ENCODE measurements at places on chromosomes 6 and 20.

- DNase-seq: no peak
These were observed 16.9 kb upstream of the UBE2V1 start for GRCh38 chr20:50129662-50130355.

GRCh38 chr6:168721571-168721970 is 280.6 kb downstream of the SMOC2 start:
- DNase-seq: no peak

DNA sequence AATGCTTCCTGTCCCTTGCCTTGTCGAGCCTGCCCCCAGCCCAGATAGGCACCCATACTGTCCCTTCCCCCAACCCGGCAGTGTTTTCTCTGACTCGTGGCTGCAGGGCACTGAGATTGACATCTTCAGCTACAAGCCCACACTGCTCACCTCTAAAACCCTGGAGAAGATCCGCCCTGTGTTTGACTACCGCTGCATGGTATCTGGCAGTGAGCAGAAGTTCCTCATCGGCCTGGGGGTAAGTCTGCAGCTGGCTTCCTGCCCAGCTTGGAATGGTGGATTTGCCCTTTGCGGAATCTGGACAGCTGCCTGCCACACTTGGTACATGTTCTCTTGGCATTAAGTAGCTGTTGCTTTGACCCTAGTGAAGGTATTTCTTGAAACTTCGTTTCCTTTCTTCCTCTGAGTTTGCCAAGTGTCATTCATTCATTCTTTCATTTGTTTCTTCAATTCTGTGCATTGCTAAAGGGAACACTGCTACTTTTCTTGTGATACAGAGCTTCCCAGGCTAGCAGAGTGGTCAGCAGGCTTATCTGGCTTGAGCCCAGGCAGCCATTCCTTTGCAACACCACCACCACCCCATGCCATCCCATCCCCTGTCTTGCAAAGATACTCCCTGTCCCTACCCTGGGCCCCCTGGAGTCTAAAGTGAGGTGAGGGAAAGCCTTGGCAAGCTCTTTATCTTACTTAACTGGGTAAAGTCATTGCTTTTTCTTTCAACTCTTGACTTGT is 26.2 kb downstream of the CCDC167 start:
- DNase-seq: no peak

DNA sequence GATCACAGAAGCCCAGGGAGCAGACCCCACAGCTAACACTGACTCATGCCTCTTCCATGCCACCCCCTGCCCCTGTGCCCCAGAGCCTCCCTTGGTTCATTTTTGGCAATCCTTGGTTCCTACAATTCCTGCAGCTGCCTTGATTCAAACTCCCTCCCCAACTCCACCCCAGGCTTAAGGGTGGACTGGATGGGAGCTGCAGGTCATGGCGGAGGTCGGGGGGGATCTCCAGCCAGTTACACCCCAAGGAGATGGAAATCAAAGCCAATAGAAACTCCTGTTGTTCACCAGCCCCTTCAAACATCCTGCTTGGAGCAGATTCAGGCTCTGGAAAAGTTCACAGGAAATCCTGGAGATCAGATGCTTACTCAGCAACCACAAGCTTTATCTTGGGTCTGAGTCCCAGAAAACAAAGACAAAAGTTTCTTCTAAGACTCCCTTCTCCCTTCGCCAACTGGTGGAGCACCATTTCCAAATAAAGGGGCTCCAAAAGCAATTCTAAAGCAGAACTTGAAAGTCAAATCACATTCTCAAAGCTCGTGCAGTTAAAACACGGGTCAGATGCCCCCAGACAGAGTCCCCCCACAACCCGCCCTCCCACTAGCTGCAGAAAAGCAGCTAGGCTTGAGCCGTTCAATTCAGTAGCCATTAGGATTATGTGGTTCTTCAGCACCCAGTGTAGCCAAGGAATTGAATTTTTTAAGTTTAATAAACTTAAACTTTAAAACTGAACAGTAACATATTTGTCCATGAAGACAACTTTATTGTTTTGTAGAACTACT is 149.5 kb downstream of the ANKRD60 start:
- no peak for DNase-seq

DNA sequence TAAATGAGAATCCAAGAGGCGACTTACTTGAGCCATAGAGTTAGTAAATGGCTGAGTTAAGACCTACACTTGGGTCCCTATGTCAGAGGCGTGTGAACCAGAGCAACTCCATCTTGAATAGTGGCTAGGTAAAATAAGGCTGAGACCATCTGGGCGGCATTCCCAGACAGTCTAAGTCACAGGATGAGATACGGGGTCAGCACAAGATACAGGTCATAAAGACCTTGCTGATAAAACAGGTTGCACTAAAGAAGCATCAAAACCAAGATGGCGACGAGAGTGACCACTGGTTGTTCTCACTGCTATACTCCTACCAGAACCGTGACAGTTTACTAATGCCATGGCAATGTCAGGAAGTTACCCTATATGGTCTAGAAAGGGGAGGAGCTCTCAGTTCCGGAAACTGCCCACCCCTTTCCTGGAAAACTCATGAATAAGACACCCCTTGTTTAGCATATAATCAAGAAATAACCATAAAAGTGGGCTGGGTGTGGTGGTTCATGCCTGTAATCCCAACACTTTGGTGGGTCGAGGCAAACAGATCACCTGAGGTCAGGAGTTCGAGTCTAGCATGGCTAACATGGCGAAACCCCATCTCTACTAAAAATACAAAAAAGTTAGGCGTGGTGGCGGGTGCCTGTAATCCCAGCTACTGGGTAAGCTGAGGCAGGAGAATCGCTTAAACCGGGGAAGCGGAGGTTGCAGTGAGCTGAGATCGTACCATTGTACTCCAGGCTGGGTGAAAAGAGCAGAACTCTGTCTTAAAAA is 43.9 kb upstream of the EEF1A1 start:
- DNase-seq: no peak

- no peak for DNase-seq
These were observed 37.6 kb upstream of the IRF4 start for GRCh38 chr6:353642-354614.

- no peak for DNase-seq
These were observed 330.5 kb downstream of the TFAP2A start for GRCh38 chr6:10084111-10084986.

DNA sequence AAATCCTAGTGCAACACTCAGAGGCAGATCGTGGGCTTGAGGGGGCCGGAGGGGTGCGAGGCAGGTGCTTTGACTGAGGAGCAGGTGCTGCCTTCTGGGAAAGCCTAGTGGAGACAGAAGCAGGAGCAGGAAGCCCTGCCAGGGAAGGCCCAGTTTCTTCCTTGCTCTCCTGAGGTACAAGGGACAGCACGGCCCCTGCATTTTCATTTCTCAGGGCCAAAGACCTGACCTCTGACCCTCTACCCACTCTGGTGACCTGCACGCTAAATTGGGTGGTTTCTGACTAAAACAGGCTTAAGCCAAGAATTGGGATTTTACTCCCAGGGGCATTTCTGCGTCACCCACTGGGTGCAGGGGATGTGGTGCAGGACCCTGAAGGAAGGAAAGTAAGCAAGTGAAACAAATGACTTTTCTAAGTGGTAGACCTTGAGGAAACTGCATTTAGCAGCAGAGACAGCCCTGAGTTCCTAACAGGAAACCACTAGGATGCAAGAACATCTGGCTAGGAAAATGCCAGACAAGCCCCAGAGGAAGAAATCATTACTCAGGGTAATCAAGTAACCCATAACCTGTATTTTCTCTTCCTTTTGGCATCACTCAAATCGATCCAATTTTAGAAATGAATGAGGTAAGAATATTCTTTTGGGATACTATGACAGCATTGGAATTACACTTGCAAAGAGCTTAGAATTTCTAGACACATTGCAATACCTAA is 141.7 kb downstream of the CD164 start:
- DNase-seq: no peak

DNA sequence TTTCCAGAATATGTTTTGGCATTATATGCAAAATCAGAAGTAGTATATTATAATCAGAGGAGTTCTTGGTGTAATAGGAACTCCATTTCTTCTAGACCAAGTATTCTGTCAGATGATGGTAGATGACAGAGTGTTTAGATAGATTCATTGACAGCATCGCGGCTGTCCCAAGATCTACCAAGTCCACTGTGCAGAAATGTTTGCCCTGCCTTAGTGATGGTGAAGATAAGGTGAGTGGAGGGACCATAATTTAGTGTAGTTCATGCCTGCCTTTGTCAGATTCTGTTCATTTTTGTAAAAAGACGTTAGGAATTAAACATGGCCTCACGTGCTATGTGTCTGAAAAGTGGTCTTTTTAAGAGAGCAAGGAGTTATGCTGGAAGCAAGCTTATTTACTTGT is 270.1 kb downstream of the ARID1B start:
- DNase-seq: no peak

- no peak for DNase-seq
These were observed 67.4 kb upstream of the LOC128125822 start for GRCh38 chr6:63504777-63505384.

- no peak for DNase-seq
These were observed 37.3 kb downstream of the PSMG4 start for GRCh38 chr6:3296078-3296477.

GRCh38 chr6:130849594-130849993 is 22.4 kb downstream of the SMLR1 start:
- DNase-seq: no peak

DNA sequence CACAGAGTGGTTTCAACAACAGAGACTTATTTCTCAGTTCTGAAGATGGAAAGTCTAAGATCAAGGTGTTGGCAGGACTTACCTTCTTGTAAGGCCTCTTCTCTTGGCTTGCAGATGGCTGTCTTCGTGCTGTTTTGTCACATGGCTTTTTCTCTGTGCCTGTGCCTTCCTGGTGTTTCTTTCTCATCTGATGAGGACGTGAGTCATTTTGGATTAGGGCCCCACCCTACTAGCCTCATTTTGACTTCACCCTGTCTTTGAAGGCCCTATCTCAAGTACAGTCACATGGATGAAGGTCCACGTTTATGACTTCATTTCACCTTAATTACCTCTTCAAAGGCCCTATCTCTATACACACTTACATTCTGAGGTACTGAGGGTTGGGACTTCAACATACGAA is 41.4 kb upstream of the LAMA2 start:
- DNase-seq: no peak

DNA sequence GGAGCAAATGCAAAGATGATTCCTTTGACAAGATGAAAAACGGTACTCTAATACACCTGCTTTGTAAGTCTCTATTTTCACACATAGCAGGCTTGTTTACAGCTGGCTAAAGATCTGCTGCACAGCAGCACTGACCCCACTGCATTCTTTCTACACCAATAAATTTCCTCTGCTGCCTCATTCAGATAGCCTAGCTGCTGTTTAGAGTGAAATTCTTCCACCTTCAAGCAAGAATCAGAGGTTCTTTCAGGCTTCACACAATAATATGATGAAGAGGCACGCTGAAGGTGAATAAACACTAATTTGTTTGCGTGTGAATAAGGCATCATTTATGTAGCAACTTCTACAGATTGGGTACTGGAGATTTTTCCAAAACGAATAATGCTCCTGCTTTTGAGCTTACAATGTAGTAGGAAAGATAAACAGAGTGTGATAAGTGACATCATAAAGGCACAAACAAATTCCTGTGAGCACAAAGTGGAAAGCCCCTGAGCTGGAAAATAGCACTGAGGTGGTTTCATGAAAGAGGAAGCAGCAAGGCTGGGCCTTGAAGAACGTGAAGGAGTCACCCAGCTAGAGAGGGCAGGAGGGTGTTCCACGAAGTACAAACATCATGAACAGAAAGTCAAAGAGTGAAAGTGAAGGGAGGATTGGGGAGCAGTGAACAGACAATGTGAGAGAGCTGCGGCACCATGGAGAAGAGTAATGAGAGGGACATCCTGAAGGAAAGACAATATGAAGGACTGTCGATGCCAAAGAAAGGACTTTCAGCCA is 543.4 kb downstream of the CD83 start:
- DNase-seq: peak; percentile 77

DNA sequence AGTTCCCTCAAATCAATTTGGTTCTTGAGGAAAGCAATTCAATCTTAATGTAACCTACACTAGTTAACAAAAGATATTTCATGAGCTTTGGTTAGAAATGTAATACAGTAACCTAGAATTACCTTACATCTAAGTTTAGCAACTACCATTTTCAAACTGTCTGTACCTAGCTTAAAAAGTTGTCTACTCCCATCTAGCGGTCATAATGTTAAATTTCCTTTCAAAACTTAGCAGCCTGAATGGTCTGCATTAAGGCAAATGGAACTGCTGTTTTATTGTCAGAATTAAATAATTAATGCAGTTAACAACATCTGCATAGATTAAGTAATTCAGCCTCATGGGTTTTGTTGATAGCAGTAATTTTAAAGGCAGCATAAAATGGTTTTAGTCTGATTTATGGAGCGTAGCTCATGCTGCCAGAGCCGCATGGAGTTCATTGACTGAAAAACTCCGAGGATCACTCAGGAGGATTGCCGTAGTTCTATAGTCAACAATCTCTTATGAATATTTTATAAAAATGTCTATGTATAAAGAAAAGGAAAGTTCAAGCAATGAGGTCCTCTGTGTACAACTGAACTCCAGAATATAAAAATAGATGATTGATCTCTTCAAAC is 485.4 kb upstream of the MANEA start:
- no peak for DNase-seq

Data from CD4-positive, alpha-beta T cell treated with Interferon gamma for 1 hour (primary cell).